Cardiac fibroblast (primary cell): ENCODE measurements at places on chromosomes 16 and 17.

DNA sequence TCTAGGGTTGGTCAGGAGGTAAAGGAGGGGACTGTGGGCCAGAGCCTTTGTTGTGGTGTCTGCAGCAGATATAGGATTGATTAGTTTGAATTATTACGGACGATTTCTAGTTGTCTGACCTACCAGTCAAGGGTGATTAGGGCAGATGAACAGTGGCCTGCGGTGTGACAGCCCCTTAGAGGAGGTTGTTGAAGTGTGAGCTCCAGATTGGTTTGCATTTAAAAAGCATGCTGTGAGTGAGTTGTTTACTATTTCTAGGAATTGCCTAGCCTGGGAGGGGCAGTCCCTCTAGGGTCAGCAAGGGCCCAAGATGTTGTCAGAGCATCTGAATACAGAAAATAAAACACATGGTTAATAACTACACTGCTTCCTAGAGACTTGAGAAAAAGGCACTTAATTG, 108.8 kb downstream of the ARHGAP44 start:
- DNase-seq, result no peak

DNA sequence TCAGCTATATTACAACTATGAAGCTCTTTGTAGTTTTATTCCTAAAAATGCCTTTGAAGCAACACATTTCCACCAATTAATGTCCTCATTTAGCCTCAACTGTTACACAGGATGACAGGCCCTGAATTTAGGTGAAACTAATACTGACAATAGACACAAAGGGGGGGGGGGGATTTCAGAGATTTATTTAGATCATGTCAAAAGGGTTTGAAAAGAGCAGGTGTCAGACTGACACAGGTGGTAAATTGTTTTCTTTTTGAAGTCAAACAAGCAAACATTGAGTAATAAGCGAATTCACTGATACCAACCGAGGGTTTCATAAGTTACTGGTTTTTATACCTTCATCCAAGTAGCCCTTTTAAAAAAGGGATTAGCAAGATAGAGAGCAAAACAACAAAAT, 40.8 kb downstream of the KANSL1 start:
- DNase-seq, result no peak

DNA sequence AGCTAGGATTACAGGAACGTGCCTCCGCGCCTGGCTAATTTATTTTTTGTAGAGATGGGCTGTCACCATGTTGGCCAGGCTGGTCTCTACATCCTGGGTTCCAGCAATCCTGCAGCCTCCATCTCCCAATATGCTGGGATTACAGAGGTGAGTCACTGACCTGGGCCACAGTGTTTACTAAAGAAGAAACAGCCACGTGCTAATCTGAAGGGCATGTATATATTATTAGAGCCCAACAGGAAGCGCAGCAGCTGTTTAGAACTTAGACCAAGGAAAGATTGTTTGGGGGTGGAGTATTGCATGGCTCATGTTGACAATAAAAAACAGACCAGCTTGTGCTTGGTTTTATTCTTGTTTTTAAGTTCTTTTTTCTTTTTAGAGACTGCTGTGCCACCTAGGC, 60.2 kb downstream of the HAPSTR1 start:
- DNase-seq, result no peak

DNA sequence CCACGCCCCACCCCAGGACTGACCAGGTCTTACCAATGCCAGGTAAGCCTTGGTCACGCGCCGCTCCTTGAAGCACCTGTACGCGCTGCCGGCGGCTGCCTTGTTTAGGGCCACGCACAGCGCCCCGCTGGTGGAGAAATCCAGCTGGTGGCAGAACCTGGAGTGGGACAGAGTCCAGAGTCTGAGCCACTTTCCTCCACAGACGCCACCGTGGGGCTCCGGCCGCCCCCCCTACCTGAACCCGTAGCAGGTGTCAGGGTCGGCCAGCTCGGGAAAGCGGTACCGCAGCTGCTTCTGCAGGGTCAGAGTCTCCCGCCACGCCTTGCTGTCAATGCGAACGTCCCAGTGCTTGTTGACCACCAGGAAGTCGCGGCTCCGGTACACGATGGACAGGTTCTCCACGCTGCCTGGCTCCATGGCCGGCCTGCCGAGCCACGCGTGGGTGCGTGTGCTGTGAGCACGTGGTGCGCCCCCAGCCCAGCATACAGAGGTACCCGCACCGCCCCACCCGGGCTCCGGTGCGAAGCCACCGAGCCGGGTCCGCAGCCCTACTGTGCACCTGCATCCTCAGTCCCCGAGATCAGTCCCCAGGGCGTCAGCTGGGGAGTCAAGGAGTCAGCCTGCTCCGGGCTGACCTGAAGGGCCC, 737 bp downstream of the RPUSD1 start:
- DNase-seq, result no peak

DNA sequence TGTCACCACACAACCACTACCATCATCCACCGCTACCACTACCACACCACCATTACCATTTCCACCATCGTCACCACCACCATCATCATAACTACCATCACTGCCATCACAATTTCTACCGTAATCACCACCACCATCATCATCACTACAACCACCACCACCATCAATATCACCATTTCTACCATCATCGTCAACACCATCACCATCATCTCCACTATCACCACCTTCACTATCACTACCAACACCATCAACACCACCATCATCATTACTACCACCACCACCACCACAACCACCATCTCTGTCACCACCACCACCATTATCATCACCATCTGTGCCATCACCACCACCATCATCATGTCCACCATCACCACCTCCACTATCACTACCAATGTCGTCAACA, 524.5 kb upstream of the C16orf82 start:
- DNase-seq, result no peak

DNA sequence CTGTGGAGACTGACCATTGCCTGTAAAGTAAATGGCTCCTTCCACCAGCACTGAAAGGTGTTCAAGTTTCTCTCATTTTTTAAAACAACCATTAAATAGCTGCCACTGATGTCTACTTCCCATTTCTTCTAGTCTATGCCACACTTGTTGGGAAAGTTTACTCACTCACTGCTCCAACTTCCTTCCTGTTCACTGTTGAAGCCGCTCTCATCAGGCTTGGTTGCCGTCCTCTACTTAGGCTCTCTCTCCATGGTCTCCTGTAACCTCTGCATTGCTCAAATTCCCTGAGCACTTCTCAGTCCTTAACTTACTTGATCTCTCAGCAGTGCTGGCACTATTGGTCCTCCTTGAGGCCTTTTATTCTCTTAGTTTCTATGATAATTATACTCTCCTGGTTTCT, 32.4 kb downstream of the SNX11 start:
- no peak for DNase-seq

- peak; percentile 12 for DNase-seq
Observed at GRCh38 chr16:9845661-9846361, 336.4 kb downstream of the GRIN2A start.

GRCh38 chr17:44277976-44278375, 10.0 kb upstream of the SLC4A1 start:
- DNase-seq, result peak; percentile 72

DNA sequence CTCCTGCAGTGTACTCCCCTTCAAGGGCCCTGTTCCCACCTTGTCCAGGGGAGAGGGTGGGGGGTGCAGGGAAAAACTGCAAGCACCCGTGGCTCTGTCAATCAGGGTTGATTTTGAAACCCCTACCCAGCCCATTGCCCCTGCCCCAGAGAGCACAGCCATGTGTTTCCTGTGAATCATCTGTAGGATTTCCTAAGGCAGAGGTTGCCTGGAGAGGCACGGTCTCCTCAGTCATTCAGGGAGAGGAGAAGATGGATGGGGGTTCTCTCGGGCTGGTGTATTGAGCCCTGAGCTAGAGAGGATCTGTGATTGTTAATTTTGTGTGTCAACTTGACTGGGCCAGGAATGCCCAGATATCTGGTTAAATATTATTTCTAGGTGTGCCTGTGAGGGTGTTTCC, 3.5 kb upstream of the AGRP start:
- peak; percentile 35 for DNase-seq

GRCh38 chr16:50679676-50680555, 1.2 kb downstream of the SNX20 start:
- DNase-seq, result no peak

GRCh38 chr17:28717578-28718332, at the start of gene RAB34:
Gene RAB34, minus strand, starts transcription at chr17:28717868. Its CDS starts 602 bp downstream, at chr17:28717266.
- peak; percentile 80 for DNase-seq

DNA sequence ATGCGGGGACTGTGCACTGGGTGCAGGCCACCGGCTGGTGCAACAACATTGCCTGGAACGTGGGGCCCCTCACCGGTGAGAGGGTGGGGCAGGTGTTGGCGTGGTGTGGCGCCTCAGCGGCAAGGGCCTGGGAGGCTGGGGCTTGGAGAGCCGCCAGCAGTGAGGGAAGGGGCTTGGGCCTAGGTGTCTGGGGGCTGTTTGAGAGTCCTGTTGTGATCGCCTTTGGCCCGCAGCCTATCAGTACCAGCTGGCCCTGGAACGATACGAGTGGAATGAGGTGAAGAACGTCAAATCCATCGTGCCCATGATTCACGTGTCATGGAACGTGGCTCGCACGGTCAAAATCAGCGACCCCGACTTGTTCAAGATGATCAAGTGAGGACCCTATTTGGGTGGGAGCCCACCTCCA, 2.6 kb upstream of the TMEM88 start:
- no peak for DNase-seq

DNA sequence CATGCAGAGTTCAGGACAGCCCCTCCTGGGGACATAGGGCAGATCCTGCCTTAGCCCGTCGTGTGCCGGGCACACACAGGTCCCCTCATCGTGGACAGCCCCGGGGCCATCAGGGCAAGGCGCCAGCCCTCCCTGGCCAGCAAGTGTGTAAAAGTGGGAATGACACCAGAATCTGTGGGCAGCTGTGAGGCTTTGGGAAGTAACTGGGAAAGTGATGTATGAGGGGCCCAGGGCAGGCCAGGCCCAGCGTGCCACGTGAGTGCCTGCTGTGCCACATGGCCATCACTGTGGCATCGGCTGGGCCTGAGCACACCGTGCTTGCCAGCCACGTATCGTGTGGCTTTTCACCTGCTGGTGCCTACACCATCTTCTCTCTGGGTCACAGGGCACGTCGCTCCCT, 26.6 kb downstream of the ACSF3 start:
- DNase-seq, result no peak

DNA sequence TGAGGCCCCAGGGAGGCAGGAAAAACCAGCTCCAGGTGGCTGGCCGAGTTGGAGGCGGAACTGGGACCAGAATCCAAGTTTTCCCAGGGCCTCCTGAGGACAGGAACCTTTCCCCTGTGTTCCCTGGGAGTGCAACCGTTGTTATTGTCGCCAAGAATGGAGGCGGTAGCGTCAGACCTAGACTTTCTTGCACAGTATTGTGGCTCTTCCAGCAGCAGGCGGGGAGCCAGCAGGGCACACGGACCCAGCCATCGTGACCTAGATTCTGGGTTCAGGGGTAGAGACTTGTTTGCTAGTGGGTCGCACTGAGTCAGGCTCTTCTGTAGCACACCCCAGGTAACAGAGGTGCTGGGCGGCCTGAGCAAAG, 667 bp upstream of the KIF19 start:
- DNase-seq, result no peak

GRCh38 chr17:57553991-57554825, 190.9 kb downstream of the CCDC182 start:
- peak; percentile 81 for DNase-seq

DNA sequence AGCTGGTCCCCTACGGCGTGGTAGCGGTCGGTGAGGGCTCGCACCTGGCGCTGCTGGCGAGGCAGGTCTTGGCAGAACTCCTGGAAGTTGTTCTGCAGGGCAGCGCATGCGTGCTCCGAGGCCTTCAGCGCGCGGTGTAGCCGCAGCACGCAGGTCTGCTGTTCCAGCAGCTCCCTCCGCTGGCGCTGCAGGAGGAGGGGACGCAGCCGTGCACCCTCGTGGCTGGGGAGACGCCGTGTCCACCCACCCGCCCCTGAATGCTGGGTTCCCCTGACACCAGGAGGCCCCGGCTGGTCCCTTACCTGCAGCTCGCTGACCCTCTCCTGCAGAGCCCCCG, 12.2 kb downstream of the EVPL start:
- no peak for DNase-seq

DNA sequence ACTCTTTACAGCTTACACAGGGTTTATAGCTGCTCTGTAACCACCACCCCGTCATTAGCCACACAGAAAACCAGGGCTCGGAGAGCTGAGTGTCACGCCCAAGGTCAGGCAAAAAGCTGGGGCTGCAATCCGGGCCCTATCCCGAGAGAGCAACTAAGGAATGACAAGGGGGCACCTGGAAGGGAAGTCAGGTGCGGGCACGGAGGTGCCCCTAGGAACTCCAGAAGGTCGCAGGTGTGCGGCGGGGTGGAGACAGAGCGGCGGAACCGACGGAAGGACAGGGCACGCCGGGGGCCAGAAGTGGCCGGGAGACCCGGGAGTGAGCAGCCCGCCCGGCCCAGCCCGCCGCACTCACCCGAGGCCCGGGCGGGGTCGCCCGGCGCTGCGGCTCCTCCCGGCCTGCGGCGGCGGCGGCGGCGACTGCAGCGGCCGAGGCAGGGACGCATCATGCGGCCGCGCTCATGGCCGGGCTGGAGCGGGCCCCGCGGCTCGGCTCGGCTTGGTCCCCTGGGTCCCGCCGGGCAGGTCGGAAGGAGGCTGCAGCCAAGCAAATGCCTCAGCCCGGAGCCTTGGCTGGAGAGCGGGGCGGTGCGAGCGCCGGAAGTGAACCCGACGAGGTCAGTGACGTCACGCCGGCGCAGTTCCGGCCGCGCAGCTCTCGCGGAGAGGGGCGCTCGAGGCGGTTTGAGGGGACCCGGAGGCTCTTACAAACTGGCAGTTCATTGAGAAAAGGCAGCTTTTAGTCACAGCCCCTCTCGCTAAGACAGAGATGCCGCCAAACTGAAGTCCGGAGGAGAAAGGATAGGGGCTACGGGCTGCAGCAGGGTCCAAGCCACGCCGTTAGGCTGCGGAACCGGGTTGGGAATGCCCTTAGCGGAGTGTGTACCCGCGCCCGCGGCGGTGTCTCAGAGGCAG, at the start of gene ZDHHC7:
TSS of gene ZDHHC7 (minus strand) at position 605 of the 915 bp plus-strand sequence. CDS start 20,917 bp downstream, outside the sequence.
- DNase-seq, result peak; percentile 92

DNA sequence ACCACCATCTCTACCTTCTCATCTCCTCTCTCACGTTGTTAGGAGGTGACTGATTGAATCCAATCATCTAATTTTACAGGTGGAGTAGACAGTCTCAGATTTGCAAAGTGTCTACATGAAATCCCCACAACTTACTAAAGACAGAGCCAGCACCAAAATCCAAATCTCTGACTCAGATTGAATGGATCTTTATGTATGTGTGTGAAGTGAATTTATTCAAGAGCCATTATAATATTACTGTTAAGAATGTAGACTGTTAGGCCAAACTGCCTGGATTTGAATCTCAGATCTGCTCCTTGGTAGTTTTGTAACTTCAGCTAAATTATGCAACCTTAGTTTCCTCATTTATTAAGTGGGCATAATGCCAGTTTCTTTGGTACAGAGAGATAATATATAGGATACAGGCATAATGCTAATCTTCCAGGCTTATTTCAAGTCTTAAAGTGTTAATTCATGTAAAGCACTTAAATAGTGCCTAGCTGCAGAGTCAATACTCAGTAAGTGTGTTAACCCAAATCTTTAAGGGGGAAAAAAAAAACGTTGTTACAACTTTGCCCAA, 12.7 kb downstream of the CNEP1R1 start:
- DNase-seq, result peak; percentile 57

GRCh38 chr17:63364387-63364786, 81.7 kb downstream of the CYB561 start:
- peak; percentile 85 for DNase-seq
